Hypothalamus (tissue), 51 donors: ENCODE measurements at places on chromosomes 11 and 22.

GRCh38 chr11:115884800-115885534 lies 380.8 kb upstream of the CADM1 start:
- DNase-seq: no peak

- no peak for DNase-seq
These were observed 36.7 kb downstream of the PPFIA1 start for GRCh38 chr11:70307176-70307575.

GRCh38 chr11:68659158-68659921 lies 25.0 kb upstream of the GAL start:
- no peak for DNase-seq

- no peak for DNase-seq
These were observed 47.7 kb upstream of the HTATIP2 start for GRCh38 chr11:20315800-20316199.

DNA sequence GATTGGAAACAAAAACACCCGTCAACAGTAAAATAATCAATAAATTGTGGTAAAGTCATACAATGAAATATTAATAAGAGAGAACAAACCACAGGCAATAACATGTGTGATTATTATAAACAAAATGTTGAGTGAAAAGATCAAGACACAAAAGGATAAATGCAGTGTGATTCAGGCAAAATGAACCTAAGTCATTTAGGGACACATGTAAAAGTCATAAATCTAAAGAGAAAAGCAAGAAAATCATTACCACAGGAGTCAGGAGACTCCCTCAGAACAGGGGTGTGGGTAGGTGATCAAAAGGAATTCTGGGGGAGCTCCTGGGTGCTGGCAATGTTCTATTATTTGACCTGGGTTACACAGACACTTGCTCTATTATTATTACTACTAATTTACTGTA lies 47.9 kb upstream of the PPP2R1B start:
- DNase-seq: no peak

DNA sequence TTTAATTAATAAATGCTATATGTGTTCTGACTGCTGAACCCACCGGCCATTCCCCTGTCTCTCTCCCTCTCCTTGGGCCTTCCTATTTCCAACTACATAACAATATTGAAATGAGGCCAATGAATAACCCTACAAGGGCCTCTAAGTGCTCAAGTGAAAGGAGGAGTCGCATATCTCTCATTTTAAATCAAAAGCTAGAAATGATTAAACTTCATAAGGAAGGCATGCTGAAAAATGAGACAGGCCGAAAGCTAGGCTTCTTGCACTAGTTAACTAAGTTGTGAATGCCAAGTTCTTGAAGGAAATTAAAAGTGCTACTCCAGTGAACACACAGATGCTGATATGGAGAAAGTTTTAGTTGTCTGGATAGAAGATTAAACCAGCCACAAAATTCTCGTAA lies 109.2 kb downstream of the TSPAN18 start:
- DNase-seq: no peak

GRCh38 chr11:24514219-24514594 lies 17.4 kb downstream of the LUZP2 start:
- DNase-seq: no peak

GRCh38 chr11:5441414-5441813 lies at the start of gene OR51I1:
Gene OR51I1 (minus strand): TSS chr11:5441514. CDS start chr11:5441514, 0 bp downstream.
- DNase-seq: no peak
